ENCODE measurements at places on chromosomes 2 and 18.

DNA sequence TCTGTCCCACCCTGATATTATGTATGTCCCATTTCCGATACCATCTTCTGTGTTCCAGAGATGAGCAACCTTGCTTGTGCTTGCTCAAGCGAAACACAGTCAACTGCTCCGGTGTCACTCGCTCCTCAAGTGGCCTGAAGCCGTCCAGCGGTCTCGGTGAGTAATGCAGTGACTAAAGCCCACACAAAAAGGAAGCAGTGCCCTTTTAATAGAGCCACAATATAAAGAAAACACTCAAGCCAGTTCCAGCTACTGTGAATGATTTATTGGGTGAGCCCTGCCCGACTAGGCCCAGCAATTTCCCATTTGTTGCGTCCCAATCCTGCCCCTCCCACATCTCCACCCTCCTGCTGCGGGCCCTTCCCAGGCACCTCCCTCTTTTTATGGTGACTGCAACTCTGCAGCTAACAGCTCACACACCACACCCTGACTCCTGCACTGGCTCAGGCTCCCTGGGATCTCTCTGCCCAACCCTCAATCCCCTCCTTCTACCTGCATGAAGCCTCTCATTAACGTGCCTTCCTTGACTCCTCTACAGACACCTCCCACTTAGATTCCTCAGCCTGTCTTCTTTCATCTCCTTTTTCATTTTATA lies 44.2 kb upstream of the DSC1 start:
- DNase-seq = no peak

DNA sequence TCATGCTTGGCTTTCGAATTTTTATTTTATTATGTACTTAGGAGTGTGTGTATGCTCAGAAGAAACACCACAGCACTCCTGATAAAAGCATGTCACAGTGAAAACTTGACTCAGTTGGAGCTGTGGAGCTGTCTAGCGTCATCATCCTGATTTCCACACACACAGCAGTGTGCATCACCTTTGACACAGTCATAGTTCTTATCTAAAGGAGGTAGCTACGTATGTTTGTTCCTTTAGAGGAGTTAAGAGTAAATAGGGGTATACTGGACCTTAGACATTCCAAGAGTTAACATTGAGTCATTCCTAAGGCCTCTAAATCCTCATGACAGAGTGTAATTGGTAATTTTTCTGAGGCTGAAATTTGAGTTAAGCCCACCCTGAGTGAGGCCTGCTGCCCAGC lies 96.9 kb downstream of the PHLPP1 start:
- no peak for DNase-seq

GRCh38 chr2:56315376-56315775 lies 131.6 kb downstream of the CCDC85A start:
- DNase-seq = no peak

DNA sequence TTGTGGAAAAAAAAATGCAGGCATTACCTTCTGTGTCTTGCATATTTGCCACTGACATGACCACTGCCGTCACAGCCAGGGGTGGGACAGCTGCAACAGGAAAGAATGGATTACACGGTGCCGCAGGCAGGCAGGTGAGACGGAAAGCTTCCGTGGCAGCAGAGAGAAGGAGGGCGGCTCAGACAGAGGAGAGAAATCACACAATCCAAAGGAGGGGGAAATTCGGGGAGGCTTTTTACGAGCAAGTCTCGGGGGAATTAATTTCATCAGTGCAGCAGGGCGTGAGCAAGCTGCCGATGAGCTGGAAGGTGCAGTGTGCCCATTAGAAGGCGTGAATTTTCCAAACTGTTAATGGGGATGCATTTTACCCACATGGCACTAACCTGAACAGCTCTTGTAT lies 234.8 kb upstream of the PXDN start:
- DNase-seq = no peak

- no peak for DNase-seq
Measured at GRCh38 chr2:186187854-186188253, 298.2 kb upstream of the ZC3H15 start.

DNA sequence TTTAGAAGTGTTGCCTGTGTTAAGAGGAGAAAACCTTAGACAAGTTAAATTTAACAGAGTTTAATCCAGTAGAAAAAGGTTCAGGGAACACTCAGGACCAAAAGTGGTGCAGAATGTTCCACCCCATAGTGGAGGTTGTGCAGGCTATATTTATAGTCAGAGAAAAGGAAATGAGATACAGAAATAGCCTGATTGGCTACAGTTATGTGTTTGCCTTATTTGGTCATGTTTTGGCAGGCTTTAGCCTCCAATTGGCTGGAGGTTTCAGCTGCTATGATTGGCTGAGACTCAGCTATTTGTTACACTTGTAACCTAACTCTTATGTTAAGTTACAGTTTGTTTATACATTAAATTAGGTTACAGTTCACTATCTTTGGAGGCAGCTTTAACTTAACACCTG lies 4.2 kb downstream of the STAMBP start:
- peak; percentile 26 for DNase-seq

DNA sequence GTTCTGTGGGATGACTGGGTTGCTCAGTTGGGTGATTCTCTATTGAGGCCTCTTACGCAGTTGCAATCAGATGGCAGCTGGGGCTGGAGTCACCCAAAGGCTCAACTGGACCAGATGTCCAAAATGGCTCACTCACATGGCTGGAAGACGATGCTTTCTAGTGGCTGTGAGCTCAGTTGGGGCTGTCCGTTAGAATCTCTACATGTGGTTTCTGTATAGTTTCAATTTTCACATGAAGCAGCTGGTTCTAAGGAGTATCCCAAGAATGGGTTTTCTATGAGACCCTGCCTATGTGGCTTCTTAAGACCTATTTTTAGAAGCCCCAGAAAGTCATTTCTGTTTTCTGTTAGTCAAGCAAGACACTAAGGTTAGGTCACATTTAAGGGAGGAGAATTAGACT lies 4.4 kb downstream of the XRCC5 start:
- no peak for DNase-seq

DNA sequence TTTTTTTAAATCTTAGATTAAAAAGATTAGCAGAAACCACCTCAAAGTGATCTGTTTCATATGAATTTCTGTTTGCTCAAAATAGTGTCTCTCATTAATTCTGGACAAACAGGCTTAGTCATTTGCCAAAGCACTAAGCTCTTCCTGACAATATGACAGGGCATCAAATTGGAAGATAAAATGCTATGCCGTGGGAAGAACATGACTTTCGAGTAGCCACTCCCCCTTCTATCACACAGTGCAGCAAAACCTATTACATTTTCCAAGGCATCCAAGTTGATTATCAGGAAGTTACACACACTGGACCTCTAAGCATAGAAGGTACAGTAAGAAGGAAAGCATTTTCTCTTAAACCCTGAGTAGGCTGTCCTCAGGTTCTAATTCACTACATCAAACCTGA lies 89.5 kb downstream of the STK39 start:
- DNase-seq = no peak

GRCh38 chr2:12005886-12006681 lies 259.7 kb downstream of the LPIN1 start:
- peak; percentile 86 for DNase-seq

DNA sequence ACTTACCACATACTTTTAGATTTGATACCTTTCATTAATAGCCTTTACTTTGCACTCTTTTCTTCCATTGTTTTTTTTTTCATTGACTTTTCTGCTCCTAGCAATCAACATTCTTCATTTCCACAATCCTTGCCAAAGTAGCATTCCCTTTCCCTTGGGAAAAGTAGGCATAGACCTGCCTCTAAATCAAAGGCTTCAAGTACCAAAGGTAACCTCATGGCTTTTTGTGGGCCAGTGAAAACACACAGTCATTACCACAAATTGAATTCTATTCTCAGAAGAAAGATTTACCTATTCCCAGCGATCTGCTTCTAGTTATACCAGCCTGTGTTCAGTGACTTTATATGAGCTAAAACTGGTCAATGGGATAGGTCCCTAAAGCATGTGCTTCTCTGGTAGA lies 109.2 kb downstream of the SOCS6 start:
- DNase-seq = no peak

DNA sequence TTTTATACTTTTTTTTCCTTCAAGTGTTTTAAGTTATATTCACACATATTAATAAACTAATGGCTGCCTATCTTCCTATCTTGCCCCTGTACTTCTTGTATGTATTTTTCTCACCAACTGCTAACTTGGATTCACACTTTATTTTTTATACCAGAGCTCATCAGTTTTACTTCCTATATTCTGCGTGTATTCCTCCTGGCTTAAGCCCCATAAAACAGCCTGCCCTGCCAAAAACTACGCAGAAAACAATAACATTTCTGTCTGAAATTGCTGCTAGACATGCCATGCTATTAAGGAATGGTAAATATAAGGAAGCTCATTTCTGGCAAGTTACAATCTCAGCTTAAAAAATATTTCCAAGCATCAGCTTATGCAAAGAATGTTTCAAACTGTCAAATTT lies 172.3 kb downstream of the UBE2E3 start:
- DNase-seq = no peak

GRCh38 chr2:147398996-147399395 lies 445.8 kb upstream of the ACVR2A start:
- DNase-seq = no peak

Measured in NCI-H2081 (cell line).